Activated T-helper 17 cell treated with anti-CD3 and anti-CD28 coated beads, Interleukin-2, amount 50 U/mL, for 72 hours (primary cell): ENCODE measurements at places on chromosomes 4 and X. TPM values are rescaled to one million over a fixed set of nuclear protein-coding genes. Genes with fewer than 3 reads are reported as not detected.

RHOXF1 gene
- total RNA-seq, result 0.37 TPM

MAGED4 gene
- 0.61 TPM for total RNA-seq

FAM47E gene
- not detected for total RNA-seq

ZNF518B gene
- total RNA-seq, result 16.8 TPM

GRCh38 chr4:52076731-52077130 is 25.6 kb downstream of the SPATA18 start:
- ATAC-seq, result no peak

DNA sequence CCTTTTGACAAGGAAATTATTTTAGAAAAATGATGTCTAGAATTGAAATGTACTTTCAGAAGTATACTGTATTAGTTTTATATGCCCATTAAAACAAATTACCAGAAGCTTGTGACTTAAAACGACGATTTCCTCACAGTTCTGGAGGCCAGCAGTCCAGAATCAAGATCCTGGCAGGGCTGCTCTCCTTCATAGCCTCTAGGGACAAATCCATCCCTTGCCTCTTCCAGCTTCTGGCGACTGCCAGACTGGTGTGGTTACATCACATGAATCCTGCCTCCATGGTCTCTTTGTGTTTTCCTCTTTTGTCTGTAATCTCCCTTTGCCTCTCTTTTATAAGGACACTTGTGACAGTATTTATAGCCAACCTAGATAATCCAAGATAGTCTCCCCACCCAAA is 97.1 kb downstream of the IQCM start:
- ATAC-seq, result no peak

NIPAL1 gene
- total RNA-seq, result 3.9 TPM

- ATAC-seq, result no peak
Observed at GRCh38 chrX:11575332-11575731, 90.4 kb downstream of the ARHGAP6 start.

DNA sequence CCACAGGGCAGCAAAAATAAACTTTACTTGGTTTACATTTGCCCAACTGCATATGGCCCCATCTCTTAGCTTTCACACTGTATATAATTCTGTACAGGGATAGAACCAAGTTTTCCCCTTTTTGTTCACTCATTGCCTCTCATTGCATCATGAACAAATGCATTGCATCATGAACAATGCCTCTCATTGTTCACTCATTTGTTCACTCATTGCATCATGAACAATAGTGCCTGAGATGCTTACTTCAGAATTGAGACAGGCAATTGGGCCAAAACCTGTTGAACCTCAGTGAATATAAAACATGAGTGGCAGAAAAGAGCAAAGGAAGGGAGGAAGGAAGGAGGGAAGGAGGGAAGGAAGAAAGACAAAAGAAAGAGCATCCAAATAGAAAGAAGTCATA is 98.2 kb downstream of the SOWAHB start:
- no peak for ATAC-seq

GRCh38 chr4:42410446-42410845 is 13.2 kb downstream of the SHISA3 start:
- no peak for ATAC-seq

PPEF2 gene
- not detected for total RNA-seq
